ENCODE measurements at places on chromosomes 6 and 20.

- no peak for DNase-seq
Observed at GRCh38 chr6:131381052-131381708, 191.8 kb upstream of the ARG1 start.

GRCh38 chr6:91653895-91654294 is 1067.0 kb upstream of the MAP3K7 start:
- no peak for DNase-seq

DNA sequence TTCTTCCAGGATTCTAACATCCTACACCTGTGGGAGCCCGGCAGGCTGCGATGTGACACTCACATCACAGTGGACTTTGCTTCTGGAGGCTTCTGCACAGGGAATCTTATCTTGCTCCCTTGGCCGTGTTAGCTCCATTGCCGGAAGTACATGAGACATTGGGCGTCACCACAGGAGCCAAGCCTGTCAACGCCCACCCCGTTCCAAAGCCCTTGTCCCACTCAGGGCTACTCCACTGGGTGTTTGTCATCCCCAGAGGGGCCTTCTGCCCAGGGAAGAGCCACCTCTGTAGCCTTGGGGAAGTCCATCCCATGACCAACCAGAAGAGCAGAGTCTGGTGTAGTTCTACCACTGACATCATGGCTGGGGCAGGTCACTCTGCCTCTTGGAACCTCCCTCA is 1.7 kb downstream of the RAB44 start:
- no peak for DNase-seq

GRCh38 chr6:122151066-122151465 is 248.4 kb upstream of the HSF2 start:
- DNase-seq: no peak

- DNase-seq: no peak
Observed at GRCh38 chr6:23953976-23954375, 172.0 kb upstream of the NRSN1 start.

DNA sequence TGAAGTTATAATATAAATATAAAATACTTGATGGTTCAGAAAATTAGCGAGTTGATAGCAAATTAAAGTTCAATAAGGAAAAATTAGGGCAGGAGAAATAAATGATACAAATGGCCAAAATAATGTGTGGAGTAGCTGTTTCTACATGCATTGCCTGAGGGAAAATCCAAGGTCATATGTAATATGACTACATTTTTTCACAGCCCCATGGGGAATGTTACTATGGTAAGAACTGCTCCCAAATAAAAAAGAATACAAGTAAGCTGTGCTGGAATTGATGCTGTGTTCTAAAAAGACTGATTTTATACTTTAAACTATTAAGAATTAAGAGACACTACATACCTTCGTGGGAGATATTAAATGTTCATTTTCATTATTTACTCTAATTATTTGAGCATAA is 34.1 kb downstream of the MEI4 start:
- no peak for DNase-seq

DNA sequence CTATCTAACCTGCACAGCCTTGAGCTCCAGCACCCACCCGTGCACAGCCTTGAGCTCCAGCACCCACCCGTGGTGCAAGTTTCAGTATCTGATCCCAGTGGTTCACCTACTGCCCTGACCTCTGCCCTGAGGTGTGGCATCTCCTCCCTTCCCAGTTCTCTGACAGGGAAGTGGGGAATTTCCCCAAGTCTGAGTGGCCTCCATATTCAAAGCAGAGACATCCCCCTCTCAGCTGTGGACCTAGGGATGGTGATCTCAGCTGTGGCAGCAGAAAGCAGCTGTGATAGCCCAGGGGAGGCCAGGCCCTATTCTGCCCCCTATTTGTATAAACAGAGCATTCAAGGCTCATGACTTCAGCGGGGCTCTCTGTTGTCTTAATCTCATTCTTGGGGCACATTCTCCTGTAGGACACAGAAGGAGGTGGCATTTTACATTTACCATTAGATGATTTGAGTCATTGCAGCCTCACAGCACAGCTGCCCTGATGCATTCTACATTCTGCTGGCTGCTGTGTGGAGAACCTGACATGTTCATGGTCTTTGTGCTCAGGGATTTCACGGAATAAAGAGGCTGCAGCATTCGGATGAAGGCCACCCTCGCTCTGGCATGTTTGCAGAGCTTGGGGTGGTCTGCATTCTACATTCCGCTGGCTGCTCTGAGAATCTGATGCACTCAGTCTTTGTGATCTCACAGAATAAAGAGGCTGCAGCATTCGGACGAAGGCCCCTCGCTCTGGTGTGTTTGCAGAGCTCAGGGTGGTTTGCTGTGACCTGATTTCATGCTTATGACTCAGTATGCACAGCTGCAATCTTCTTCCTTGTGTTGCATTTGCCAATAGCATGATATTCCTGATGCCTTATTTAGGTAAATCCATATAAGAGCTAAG is 16.9 kb downstream of the GPR31 start:
- no peak for DNase-seq

DNA sequence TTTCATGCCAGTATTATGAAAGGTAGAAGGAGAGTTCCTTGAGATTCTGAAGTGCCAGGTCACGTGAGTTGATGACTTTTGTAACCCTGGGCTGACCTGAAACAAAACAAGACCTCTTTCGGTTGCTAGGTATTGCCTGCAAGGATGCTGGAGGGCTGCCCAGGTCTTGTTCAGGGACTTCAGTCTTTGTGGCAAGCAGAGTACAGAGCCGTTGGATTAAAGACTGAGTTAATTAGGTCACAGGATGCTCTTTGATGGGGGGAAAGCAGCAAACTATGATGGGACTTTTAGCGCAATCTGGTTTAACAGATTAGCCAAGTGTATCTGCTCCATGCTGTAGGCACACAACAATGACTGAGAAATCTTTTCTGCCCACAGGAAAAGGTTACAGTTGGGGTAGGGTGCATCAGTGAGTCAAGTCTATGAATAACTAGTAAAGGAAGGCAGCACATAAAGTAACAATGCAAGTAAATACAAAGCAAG is 12.8 kb upstream of the ELOVL5 start:
- DNase-seq: no peak

DNA sequence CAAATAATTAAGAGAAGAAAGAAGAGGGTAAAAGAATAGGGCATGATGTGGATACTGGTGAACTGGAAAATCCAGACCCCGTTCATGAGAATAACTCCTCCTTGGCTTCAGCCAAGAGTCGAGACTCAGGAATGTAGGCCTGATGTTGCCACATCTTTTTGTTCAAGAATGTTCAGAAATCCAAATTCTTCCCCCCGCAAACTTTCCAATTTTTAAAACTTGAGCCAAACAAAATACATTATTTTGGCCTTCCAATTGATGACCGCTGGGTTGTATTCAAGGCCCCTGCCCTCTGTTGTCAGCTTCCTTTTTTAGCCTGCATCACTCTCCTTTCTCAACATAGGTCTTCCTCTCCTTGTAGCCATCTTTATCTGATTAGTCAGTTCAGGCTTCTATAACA is 106.1 kb downstream of the TNFAIP3 start:
- no peak for DNase-seq

GRCh38 chr6:43886067-43886461 is 116.1 kb downstream of the VEGFA start:
- no peak for DNase-seq

DNA sequence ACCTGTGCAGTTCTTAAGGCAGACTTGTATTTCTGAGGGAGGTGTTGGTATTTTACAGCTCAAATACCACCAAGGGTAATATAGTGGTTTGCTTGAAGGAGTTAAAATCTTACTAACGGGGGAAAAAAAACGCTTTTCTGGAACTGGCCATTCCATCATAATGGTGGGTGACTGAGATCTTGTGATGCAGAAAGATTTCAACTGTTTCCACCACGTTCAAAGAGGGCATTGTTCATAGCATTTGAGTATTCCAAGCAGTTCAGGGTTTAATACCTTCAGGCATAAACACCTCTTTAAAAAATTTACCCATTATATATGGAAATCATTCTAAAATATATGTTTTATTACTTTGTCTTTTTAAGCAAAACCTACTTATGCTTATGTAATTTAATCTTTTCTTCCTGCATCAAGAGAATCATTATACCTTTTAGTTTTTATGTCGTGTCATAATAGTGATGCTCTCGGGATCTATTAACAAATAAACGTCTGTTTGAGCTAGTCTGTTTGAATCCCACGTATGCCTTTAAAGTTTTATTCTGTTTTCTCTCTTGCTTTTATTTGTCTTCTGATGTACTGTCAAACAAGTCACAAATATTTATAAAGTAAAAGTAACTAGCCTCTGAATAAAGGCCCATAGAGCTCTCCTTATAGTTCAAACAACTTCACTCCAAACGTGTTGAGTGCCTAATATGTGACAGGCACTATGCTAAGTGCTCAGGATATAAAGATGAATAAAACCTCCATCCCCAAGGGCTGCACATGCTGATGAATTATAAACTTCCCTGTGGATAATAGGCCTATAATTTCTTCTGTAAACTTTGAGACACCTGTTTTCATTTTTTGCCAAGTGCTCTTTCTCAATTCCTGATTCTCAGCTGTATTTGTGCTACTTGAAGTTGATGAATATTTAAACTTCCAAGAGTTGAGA is 298.8 kb upstream of the FERMT1 start:
- no peak for DNase-seq

GRCh38 chr6:165987483-165988301 is 180.0 kb downstream of the TBXT start:
- no peak for DNase-seq

- no peak for DNase-seq
Observed at GRCh38 chr20:56352345-56353055, 6.3 kb upstream of the FAM210B start.

DNA sequence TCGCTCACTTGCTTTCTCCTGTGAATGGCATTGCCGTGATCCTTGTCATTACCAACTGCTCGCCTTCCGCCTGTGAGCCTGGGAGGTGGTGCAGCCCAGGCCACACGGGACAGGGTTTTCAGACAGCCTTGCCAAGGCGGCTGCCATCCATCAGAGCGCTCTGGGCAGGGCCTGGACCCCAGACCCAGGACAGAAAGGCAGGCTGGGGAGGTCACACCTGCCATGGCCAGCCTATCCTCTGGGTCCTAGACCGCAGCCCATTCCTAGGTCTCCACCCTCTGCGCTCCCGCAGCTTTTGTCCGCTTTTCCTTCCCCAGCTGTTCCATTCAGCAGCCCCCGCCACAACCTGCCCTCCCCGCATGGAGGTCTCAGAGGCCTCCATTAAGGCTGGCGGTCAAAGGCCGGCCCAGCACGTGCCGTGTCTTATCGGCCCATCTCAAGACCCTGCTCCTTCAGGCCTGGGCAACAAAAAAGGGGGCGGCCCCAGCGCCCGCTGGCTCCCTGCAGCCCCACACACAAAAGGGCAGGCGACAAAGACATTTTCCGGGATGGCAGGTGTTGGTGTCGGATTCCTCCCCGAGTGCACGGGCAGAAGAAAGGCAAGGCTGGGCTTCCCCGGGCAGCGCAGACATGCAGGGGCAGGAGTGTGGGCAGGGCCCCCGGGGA is 28.1 kb downstream of the INSM1 start:
- no peak for DNase-seq

DNA sequence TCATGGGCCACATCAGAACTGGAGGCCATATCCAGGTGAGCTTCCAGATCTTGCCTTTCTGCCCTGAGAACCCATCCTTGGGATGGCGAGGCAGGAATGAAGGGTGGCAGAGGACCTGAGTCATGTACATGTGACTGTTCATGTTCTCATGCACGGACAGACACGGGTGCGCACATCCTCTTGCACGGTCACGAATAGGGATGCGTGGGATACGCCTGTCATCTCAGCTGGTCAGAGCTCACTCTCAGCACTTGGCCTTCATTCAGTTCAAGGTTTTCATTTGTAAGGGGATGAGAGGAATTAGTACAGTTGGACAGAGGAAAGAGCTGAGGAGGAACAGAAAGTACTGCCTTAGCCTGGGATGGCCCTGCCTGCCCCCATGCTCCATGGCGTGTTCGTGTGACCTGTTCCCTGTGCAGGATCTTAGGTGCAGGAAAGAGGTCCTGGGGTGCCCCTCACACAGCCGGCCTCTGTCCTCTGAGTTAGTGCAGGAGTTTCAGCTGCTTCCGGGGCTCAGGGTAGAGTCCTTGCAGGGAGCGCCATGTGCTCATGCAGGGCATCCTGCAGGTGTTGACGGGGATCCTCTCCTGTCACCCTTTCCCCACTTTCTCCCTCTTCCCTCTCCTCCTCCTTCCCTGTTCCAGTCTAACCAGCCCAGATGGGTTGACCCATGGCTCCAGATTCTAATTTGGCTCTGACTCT is 173.4 kb downstream of the DTNBP1 start:
- no peak for DNase-seq

GRCh38 chr6:14804001-14804784 is 441.7 kb upstream of the JARID2 start:
- DNase-seq: no peak

DNA sequence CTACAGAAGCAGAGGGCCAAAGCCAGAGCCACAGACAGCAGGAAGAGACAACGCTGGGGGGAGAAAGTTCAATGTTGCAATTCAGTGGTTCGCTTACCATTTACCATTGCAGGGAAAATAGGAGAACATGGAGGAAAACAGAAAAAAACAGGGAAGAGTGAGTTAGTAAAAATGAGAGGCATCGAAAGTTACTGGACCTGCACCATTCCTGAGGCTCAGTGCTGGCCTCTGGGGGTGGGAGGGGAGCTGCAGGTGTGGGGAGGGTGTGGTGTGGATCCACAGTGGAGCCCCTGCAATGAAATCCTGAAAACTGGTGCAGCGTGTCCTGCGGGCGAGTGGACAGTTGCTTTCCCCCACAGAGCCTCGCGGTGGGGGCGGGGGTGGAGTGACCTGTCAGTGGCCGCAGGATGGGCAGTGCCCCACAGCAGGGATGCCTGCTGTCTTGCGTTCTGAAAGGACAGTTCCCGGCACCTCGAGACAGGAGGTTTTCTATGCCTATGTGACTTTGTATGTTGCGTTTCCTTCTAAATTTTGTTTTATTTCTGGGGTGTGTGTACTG is 5.7 kb downstream of the TMEM181 start:
- DNase-seq: no peak

- DNase-seq: no peak
Observed at GRCh38 chr6:37137201-37138090, 32.5 kb upstream of the PIM1 start.

- DNase-seq: no peak
Observed at GRCh38 chr6:70638468-70638867, 29.2 kb upstream of the SMAP1 start.

- DNase-seq: no peak
Observed at GRCh38 chr20:41047279-41047974, 18.8 kb downstream of the TOP1 start.

DNA sequence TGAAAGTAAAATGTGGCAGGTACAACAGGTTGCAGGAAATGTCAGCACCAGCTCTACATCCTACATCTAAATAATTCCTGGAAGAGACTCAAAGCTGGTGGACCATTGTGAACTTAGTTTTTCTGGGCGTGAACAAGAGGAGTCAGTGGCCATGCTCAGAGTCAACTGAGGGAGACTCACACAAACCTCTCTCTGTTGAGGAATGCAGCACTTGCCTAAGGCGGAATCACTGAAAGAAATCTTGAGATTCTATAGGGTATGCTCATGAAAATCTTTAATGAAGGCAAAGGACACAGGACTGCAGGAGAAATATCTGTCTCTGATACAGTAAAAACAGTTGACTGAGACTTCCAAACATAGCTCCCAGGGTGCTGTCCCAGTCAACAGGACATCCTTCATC is 22.5 kb downstream of the SLC17A4 start:
- DNase-seq: no peak
